ENCODE measurements at places on chromosomes 1 and 21.

GRCh38 chr1:43563876-43564539, 33.3 kb downstream of the PTPRF start:
- no peak for DNase-seq
- H3K36me3 ChIP-seq: no peaks in the 10 kb centered on the region
- H3K4me1 ChIP-seq: peaks cover 11% of the 10 kb centered on the region
- H3K4me3 ChIP-seq: no peak overlapping the region
- H3K27ac ChIP-seq: peak overlapping the region; percentile 27

DNA sequence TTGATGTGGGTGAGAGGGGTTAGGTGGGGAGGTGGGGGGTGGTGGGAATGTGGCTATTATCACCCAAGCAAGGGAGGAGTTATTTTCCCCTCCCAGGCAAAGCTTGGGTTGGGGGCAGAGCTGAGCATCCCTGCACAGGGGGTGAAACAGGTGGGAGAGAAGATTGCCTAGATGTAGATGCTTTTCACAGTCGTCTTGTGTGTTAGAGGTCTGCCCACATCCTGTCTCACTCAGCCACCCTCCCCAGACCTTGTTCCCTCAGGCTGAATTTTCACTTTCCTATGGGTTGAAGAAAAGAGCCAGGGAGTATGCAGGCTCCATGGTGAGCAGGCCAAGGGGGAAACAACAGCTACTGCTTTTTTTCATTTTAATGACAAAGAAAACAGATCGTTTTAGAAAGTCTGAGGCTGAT, 223.5 kb downstream of the KIF26B start:
- DNase-seq: peak; percentile 59
- H3K4me3 ChIP-seq: no peak overlapping the region
- peaks cover 7% of the 10 kb centered on the region for H3K27me3 ChIP-seq
- H3K4me1 ChIP-seq: peaks cover 24% of the 10 kb centered on the region
- no peak overlapping the region for H3K27ac ChIP-seq

- no peaks in the 10 kb centered on the region for H3K36me3 ChIP-seq
- no peak overlapping the region for H3K27ac ChIP-seq
- peaks cover 11% of the 10 kb centered on the region for H3K4me1 ChIP-seq
- H3K4me3 ChIP-seq: no peak overlapping the region
Observed at GRCh38 chr1:44049839-44050238, 18.6 kb upstream of the SLC6A9 start.

GRCh38 chr1:7721940-7722669, 49.0 kb upstream of the VAMP3 start:
- no peak for DNase-seq
- peaks cover 5% of the 10 kb centered on the region for H3K4me1 ChIP-seq
- peaks cover 13% of the 10 kb centered on the region for H3K27me3 ChIP-seq
- H3K27ac ChIP-seq: no peak overlapping the region

DNA sequence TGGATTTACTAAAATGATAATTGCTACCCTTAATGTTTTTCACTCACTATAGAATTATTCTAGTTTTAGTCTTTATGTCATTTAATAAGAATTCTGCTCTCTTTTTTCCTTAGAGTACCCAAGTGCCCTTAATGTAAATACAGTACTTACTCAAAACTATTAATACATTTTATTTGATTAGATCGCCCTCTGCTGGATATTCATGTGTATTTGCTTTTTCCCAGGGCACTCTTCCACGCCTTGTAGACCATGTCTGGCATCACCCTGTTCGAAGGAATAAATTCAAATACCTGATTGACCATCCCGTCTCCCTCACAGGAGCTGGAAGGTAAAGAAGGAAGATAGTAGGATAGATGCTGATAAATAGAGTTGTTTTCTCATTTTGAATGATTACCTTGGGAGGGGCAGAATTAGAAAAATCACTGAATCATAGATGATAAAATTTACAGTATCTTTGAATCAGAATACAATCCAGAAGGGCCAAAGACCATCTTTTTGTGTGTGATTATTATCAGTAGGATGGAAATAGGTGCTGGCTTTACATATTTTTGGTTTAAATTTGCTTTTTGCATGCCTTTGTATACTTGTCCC, 4.1 kb downstream of the AXDND1 start:
- no peaks in the 10 kb centered on the region for H3K36me3 ChIP-seq
- H3K4me3 ChIP-seq: no peak overlapping the region
- no peaks in the 10 kb centered on the region for H3K27me3 ChIP-seq
- H3K27ac ChIP-seq: no peak overlapping the region

DNA sequence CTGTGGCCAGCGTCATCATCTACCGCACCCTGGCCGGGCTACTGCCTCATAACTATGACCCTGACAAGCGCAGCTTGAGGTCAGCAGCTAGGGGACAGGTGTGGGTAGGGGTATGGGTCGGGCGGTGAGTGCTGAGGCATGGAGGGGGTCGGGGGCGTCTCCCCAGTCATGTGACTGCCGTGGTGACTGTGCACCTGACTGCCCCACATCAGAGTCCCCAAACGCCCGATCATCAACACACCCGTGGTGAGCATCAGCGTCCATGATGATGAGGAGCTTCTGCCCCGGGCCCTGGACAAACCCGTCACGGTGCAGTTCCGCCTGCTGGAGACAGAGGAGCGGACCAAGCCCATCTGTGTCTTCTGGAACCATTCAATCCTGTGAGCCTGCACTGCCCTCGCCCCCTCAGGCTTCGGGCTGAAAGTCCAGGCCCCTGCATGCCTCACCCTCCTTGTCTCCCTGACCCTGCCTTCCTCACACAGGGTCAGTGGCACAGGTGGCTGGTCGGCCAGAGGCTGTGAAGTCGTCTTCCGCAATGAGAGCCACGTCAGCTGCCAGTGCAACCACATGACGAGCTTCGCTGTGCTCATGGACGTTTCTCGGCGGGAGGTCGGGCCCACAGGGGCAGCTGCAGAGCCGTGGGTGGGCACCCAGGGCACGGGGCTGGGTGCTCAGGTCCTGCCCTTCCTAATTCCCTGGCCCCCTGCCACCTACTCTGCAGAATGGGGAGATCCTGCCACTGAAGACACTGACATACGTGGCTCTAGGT, 13.5 kb downstream of the PSRC1 start:
- H3K4me1 ChIP-seq: peaks cover 10% of the 10 kb centered on the region
- no peaks in the 10 kb centered on the region for H3K27me3 ChIP-seq
- no peaks in the 10 kb centered on the region for H3K36me3 ChIP-seq
- H3K4me3 ChIP-seq: no peak overlapping the region

DNA sequence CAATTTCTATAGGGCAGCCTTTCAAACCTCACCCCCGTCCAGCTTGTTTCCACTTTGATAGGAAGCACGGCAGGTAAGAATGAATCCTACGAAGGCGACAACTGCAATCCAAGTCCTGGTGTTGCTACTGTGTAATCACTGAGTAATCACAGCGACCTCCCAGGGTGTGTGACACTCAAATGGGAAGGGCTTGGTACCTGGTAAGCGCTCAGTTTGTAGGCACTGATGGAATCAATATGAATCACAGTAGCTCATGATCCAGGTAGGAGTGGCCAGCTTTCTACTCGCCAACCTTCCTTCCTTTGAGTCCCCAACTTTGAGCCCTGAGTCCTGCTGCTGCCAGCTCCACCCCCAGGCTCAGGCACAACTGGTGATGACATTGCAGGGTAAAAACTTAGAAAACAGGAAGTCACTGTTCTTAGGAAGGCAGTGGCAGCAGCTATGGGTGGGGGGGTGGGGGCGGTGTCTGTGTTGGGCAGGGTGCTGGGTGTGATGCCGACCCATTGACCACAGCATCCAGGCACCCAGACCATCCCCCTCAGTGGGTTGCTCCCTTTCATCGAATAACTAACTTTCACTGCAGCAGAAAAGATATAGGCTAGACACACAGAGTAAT, 70.7 kb downstream of the CD247 start:
- peaks cover 57% of the 10 kb centered on the region for H3K36me3 ChIP-seq
- H3K4me3 ChIP-seq: peak overlapping the region; percentile 67
- H3K27me3 ChIP-seq: no peaks in the 10 kb centered on the region
- H3K4me1 ChIP-seq: peaks cover 91% of the 10 kb centered on the region
- peak overlapping the region; percentile 94 for H3K27ac ChIP-seq

DNA sequence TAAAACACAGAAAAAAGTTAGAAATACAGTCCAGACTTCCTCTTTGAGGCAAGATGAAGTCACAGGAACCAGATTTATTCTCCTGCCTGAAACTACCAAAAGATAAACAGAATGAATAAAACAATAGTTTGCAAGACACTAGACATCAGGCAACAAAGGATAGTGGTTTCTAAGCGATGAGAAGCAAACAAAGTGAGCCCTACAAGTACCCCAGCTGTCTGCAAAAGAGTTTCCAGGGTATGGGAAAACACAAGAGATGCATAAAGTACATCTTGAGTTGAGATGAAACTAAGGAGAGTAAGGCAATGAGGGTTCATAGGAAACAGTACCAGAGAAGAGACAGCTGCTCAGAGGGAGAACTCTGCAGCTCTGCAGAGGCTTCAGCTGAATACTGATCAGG, 83.3 kb upstream of the COL24A1 start:
- H3K4me1 ChIP-seq: no peaks in the 10 kb centered on the region
- DNase-seq: no peak
- no peak overlapping the region for H3K4me3 ChIP-seq
- no peaks in the 10 kb centered on the region for H3K27me3 ChIP-seq
- no peak overlapping the region for H3K27ac ChIP-seq
- H3K36me3 ChIP-seq: no peaks in the 10 kb centered on the region

DNA sequence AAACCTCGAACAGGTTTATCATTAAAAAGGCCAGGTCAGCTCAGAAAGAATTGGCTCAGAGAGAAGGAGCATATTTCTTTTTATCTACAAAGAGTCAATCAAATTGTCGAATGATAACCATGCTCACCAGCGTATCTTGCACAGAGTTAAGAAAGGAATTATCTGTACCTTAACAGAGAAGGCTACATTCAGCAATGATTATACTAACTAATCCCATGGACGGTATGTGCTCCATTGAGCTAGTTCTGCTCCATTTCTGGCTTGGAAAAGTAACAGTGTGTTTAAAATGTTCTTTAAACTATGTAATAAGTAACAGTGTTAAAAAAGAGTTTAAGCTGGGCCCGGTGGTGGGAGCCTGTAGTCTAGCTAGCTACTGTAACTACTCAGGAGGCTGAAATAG, 4.2 kb downstream of the UBR4 start:
- peaks cover 22% of the 10 kb centered on the region for H3K36me3 ChIP-seq
- DNase-seq: no peak
- H3K4me3 ChIP-seq: no peak overlapping the region
- peaks cover 58% of the 10 kb centered on the region for H3K4me1 ChIP-seq

DNA sequence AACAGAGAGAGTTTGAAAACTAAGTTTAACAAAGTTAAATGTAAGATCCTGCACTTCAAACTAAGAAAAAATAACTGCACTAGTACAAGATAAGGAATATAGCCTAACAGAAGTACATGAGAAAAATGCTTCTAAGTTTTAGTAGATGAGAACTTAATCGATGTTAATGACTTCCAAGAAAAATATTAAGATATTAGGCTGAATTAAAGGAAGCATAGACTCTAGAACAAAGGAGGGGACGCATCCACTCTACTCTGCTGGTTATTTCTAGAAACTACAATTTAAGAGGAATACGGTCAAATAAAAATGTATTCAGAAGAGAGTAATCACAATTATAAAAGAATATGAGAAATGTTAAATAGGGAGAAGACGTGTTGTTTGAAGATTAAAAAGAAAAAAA, 46.3 kb upstream of the SLC16A1 start:
- no peak overlapping the region for H3K4me3 ChIP-seq
- no peaks in the 10 kb centered on the region for H3K4me1 ChIP-seq

DNA sequence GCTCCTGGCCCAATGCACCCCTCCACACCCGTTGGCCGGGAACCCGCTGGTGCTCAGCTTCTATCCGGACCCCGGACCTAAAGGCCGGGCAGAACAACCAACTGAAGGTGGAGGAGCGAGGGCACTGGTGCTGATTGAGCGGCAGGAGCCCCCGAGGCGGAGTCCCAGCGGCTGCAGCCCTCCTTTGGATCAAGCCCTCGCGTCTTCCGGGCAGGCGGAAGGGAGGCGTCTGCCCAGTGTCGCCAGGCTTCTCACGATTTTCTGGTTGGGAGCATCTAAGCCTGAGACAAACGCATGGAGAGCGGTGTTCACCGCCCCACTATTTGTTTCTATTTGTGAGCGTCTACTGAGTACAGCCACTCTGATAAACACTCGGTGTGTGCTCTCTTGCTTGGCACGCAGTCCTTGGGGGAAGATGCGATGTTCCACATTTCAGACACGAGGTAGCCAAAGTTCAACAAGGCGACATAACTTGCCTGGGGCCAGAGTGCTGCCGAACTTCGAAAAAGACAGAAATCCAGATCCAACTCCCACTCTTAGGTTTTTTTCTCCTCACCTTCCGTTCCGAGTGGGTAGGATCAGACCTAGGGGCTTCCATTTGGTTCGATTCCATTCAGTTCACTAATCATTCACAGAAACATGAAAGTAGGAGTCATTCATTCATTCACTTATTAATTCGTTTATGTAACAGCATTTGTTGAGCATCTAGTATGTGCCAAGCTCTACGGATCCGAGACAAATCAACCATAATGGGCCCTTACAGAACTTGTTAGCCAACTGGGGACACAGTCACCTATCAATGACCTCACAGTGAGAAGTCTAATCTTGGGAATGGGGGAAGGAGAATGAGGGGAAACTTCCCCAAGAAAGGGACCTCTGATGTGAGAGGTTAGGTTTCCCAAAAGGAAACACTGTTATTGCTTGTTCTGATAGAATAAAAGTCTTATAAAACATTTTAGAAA, 4.9 kb upstream of the DMRTA2 start:
- no peak overlapping the region for H3K4me3 ChIP-seq
- H3K27ac ChIP-seq: peak overlapping the region; percentile 35
- peaks cover 47% of the 10 kb centered on the region for H3K4me1 ChIP-seq
- H3K36me3 ChIP-seq: peaks cover 13% of the 10 kb centered on the region

DNA sequence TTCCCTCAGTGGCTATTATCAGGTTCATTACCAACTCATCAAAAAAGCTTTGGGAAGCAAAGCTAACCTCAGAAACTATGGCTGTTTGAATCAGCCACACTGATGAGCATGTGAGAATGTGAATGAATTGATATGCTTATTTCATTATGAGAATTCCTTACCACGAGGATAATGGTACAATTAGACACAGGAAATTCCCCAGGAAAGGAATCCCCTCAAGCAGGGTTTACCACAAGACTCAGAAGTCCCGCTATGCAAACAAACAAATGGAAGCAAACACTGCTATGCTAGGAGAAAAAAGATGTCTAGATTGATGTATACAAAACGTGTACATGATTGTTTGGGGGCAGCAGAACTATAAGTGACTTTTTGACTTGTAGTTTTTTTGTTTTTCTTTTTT, 205.0 kb downstream of the HMCN1 start:
- no peaks in the 10 kb centered on the region for H3K36me3 ChIP-seq
- H3K4me3 ChIP-seq: no peak overlapping the region
- H3K27me3 ChIP-seq: no peaks in the 10 kb centered on the region
- DNase-seq: no peak
- no peak overlapping the region for H3K27ac ChIP-seq

- H3K27ac ChIP-seq: no peak overlapping the region
- no peaks in the 10 kb centered on the region for H3K36me3 ChIP-seq
- no peak overlapping the region for H3K4me3 ChIP-seq
- no peak for DNase-seq
- peaks cover 2% of the 10 kb centered on the region for H3K27me3 ChIP-seq
Observed at GRCh38 chr1:36204347-36204909, 19.8 kb upstream of the THRAP3 start.

GRCh38 chr1:224786533-224787250, 142.8 kb upstream of the DNAH14 start:
- peaks cover 2% of the 10 kb centered on the region for H3K36me3 ChIP-seq
- DNase-seq: no peak
- H3K4me1 ChIP-seq: peaks cover 29% of the 10 kb centered on the region
- H3K27me3 ChIP-seq: peaks cover 3% of the 10 kb centered on the region
- H3K4me3 ChIP-seq: no peak overlapping the region
